CD4-positive, alpha-beta T cell treated with Interleukin-10 for 1 hour (primary cell): ENCODE measurements at places on chromosomes 11 and 22.

DNA sequence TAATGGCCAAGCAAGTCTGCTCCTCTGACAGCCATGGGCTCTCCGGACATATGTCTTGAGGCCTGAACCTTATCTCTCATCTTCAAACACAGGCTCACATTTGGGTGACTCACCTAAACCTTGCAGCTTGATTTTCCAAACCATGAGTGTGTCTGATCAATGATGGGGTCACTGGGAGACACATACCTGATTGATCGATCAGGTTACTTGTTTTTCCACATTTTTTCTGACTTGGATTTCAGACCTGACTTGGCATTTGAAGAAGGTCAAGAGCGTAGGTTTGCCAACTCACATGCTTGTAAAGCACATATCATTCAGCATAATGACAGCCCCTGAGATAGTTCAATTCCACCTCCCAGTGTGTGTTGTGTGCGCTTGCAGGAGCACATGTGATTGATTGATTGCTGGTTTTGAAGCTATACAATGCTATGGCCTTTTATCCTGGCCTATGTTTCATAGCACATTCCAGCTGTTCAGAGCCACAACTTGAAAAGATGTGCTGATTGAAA is 116.7 kb upstream of the KIRREL3 start:
- DNase-seq, result no peak

DNA sequence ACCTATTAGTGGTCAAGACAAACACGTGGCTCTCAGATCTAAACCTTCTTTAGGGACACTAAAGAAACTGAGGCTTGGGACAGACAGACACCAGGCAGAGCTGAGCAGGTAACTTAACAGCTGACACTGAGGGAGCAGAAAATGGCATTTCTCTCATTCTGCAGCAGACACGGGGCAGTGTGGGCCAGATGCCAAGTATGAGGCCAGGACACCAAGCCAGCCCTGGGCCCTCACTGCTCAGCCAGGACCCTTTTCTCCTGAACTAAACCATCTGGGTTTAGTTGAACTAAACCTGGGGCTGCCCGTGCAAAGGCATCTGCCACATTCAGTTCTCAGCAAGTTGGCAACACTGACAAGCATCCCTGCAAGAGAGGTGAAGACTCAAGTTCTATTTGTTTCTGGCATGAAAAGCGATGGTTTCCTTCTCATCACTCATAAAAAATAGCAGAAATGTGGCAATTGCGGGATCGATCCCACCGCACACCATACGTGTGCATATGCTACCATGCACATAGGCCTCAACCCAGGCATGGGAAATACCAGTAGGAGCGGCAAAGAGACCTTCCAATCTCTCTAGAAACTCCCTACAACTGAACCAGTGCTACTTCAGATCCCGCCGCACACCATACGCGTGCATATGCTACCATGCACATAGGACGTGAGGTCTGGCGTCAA is 100.1 kb upstream of the BID start:
- DNase-seq, result no peak

- DNase-seq, result no peak
These were observed 18.5 kb downstream of the TRIM5 start for GRCh38 chr11:5666402-5666793.

DNA sequence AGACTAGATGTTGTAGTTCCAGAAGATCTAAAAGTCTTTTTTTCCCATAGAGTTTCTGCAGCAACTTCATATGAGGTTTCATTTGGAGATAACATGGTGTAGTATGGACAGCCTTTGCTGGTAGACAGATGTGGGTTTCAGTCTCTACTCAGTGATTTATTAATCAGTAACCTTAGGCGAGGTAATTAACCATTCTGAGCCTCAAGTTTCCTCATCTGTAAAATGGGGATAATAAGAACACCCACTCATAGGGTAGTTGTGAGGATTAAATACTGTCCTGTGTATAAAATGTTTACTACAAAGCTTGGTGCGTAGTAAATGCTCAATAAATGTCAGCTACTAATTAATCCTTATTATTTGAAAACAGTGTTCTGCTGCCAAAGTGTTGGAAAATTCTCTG is 16.8 kb downstream of the POU2F3 start:
- no peak for DNase-seq

- no peak for DNase-seq
These were observed 1526.0 kb downstream of the TBC1D22A start for GRCh38 chr22:48288376-48288940.

DNA sequence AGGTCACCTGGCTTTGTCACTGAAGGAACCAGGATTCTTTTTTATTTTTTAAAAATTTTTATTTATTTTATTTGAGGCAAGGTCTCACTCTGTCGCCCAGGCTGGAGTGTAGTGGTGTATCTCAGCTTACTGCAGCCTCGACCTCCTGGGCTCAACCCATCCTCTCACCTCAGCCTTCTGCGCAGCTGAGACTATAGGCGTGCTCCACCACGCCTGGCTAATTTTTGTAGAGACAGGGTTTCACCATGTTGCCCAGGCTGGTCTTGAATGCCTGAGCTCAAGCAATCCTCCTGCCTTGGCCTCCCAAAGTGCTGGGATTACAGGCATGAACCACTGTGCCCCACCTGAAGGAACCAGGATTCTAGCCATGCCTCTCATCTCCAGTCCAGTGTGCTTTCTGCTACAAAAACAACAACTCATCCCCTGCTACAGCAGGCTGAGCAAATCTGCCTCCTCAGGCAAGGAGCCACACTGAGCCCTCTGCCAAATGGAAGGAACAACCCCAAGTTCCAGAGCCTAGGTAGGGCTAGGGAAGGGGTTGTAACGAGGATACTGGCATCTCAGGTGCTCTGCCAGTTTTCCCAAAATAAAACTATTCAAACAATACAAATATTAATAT is 2.6 kb upstream of the PEX26 start:
- DNase-seq, result no peak

- DNase-seq, result peak; percentile 45
These were observed 50.5 kb downstream of the NNMT start for GRCh38 chr11:114346709-114347141.

DNA sequence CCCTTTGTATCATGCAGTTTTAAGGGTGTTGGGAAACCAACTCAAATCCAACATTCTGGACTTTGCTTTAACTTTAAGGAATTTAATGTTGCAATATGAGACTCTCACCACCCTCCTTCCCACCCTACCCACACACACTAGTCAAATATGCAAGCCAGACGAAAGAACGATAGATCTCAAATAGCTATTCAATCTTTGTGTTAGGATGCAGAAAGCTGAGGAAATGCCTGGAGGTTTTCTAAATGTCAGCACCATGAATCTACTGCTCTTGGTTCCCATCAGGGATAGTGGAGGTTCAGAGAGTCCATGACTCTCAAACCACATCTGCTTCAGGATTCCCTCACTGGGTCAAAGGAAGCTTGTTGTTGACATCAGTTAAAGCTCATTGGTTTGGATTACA is 33.7 kb downstream of the EXPH5 start:
- DNase-seq, result no peak

GRCh38 chr11:13962562-13963168 is at the start of gene SPON1:
Gene SPON1, plus strand, starts transcription at chr11:13962723. Its CDS starts 182 bp downstream, at chr11:13962905.
- peak; percentile 24 for DNase-seq

GRCh38 chr22:11627436-11627797 is 3900.6 kb upstream of the OR11H1 start:
- no peak for DNase-seq

- DNase-seq, result no peak
These were observed 46.4 kb upstream of the FTH1 start for GRCh38 chr11:62013537-62014476.

- DNase-seq, result no peak
These were observed 4.6 kb downstream of the LGALS12 start for GRCh38 chr11:63510360-63511047.

- no peak for DNase-seq
These were observed 43.2 kb downstream of the ST3GAL4 start for GRCh38 chr11:126398721-126399120.

GRCh38 chr22:46842606-46843005 is 80.2 kb downstream of the TBC1D22A start:
- no peak for DNase-seq

DNA sequence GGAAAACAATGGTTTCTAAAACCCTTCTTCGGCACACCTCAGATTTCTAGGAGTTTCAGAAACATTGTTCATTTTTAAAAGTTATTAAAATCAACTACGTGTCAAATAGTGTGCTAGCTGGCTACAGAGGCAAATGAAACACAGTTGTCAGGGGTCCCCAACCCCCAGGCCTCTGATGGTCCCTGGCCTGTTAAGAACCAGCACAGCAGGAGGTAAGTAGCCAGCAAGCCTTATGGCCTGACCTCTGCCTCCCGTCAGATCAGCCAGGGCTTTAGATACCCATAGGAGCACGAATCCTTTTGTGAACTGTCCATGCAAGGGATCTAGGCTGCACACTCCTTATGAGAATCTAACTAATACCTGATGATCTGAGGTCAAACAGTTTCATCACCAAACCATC is 648.2 kb downstream of the FAM181B start:
- no peak for DNase-seq

- no peak for DNase-seq
These were observed 12.1 kb upstream of the BLID start for GRCh38 chr11:122128146-122128545.

- no peak for DNase-seq
These were observed 1231.4 kb downstream of the BRD1 start for GRCh38 chr22:48596111-48596850.

- DNase-seq, result no peak
These were observed 13.6 kb downstream of the PNPLA5 start for GRCh38 chr22:43878079-43878795.

DNA sequence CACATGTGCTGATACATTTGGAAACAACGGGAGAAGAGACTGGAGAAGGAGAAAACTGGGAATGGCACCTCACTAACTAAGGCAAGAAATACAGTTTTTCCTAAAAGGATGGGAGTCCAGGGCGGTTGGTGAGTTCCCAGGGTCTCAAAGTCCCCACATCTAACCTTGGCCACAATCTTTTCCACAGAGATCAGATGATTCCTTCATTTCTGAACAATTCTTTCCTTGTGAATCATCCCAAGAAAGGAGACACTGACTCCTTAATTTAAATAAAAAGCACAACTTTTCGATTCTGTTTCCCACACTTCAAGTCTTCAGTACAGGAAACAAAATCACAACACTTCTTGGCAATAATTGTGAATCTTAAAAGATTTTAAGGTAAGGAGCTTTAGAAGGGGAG is 384.7 kb downstream of the DCDC1 start:
- no peak for DNase-seq

GRCh38 chr22:46934746-46935491 is 172.5 kb downstream of the TBC1D22A start:
- DNase-seq, result no peak

DNA sequence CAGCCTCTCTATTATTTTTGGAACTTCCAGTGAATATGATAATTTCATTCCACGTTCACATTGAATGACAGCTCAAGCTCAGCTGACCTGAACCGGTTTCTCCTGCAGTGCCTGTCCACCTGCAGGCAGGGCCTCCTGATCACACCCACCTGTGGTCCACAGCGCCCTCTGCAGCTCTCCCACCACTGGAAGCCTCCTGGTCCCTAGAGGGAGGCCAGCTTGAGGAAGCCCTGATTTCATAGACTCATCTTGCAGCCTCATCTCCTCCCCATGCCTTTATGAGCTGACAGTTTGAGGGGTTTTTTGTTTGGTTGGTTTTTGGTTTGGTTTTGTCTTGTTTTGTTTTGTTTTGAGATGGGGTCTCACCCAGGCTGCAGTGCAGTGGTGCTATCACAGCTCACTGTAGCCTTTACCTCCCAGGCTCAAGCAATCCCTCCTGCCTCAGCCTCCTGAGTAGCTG is 29.9 kb upstream of the MALAT1 start:
- peak; percentile 73 for DNase-seq

DNA sequence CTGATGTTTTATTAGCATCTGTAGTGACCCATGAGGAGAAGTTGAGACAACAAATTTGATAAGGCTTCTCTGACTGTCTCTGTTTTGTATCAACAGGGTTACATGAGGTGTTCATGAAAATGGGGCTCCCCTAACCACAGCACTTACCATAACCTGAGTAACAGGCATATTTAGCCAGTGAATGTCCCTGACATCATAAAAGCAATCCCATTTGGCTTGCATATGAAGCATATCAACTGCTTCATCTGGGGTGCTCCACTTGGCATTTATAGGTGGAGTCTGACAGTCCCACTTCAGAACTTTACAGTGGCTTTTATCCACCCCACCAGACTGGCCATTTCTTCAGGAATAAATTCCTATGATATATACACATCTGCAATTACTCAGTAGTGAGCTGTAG is 257.6 kb downstream of the LUZP2 start:
- no peak for DNase-seq

DNA sequence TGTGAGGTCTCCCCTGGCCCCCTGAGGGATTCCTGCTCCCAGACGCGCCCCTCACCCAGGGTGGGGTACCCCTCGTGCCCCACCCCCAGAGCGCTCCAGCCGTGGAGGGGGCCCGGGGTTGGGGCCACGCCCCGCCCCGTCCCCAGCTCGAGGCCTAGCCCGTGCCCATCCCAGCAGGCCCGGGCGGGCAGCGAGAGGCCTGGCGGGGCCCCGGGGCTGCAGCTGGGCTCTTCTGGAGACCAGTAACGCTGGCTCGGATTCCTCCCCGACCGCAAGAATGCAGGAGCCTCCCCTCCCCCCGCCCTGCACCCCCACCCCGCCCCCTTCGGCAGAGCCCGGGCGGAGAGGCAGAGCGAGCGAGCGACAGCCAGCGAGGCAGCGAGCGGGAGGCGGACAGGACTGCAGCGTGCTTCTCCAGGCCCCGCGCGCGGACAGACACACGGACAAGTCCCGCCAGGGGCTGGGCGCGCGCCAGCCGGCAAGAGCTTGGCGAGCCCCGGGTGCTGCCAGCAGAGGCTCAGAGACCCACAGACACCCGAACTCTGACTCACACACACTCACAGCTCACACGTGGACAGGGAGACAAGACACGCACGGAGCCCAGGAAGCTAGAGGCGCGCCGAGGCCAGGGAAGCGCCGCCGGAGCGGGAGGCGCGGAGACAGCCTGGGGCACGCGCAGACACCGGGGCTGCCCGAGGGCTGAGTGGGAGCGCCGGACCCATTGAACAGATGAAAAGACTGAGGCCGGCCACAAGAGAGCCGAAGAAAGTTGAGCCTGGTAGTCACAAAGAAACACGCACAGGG is 15.2 kb downstream of the BCL9L start:
- DNase-seq, result peak; percentile 64

GRCh38 chr22:35409783-35410662 is 10.1 kb downstream of the MCM5 start:
- peak; percentile 32 for DNase-seq

DNA sequence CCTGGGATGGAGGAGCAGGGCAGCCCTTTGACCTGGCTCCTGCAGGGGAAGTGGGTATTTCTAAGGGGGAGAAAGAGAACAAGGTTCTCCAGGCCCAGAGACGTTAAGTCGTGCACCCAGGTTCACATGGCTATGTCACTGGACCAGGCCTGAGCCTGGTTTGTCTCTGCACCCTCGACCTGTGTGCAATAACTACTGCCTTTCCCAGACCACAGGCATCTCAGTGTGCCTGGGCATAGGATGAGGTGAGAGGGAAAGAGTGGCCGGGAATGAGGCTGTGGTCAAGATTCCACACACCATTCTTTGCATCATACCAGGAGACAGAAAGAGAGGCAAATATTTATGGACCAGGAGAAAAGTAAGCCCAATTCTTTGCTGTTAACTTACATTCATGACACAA is 66.8 kb downstream of the PRR5L start:
- DNase-seq, result no peak

- peak; percentile 84 for DNase-seq
These were observed 12.3 kb downstream of the SMPD1 start for GRCh38 chr11:6402561-6402981.
